Activated naive CD4-positive, alpha-beta T cell (primary cell): ENCODE measurements at places on chromosomes 16 and 17.

DNA sequence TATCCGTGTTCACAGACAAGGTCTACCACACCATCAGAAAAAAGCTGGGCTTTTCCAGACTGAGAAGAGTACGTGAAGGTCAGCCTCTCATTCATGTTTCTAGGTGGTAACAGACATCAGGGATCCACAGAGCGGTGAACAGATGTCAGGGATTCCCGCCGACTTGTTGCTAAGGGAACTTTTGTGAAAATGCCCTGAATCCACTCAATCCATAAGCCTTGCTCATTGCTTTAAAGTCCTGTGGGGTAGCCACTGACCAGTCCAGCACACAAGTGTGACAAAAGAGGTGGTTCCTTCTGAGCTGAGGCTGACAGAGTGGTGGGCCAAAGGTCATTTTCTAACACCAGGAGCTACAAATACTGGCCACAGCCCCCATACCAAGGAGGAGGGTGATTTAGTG is 5.9 kb downstream of the GAS7 start:
- DNase-seq: no peak

DNA sequence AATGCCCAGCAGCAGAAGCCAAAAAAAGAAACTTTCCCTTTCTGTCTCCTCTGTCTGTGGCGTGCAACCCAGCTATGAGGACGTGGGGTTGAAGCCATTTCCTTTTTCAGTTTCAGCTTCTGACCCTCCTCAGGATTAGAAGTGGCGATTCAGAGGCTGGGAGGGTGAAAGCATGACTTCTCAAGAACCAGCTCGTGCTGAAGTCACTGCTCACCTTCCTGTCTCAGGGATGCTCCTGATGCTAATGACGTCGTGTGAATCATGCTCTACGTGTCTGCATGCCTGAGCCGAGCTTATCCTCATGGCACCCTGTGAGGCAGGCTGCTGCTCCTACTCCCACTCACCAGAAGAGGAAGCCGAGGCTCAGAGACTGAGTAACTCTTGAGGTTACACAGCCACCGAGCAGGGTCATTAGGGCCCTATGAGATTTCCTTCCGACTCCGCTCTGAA is 5.7 kb upstream of the LPO start:
- no peak for DNase-seq

DNA sequence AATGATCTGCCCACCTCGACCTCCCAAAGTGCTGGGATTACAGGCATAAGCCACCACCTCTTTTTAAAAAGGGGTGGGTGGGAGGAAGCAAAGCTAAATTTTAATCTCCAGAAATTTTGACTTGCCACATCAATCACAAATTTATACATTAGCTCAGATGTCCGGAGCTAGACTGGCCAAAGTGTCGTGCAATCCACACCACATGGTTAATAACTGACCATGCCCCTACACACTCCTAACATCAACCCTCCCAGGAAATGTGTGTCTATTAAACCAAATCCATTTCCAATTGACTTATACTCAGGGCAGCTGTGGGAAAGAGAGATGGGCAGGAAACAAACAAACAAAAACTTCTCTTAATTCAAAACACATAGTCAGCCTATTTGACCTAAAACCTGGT is 29.9 kb downstream of the SMURF2 start:
- DNase-seq: no peak

- no peak for DNase-seq
These were observed 3.5 kb downstream of the PIPOX start for GRCh38 chr17:29046473-29046839.

DNA sequence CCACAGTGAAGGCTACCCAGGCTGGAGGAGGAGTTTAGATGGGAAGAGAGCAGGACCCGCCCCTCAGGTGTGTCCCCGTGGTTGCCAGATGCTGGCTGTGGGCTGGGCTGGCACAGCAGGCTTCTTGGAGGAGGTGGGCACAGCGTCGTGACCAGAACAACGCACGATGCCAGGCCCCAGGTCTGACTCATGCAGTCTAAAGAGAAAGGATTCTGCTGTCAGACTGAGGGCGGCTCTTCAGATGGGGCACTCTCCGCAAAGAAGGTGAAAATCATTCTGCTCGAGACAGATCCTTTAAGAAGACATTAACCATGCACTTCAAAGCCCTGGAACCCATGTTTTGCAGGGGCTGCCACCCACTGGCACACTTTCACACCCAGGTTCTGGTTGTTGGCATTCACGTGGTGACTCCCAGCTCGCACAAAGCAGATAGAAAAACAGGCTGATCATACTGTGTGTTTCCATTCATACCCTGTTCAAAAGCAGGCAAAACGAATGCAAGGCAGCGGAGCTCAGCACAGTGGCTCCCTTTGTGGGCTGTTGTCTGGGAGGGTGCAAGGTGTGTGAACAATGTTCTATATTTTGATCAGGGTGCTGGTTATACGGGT is 19.0 kb downstream of the CACNG4 start:
- no peak for DNase-seq

DNA sequence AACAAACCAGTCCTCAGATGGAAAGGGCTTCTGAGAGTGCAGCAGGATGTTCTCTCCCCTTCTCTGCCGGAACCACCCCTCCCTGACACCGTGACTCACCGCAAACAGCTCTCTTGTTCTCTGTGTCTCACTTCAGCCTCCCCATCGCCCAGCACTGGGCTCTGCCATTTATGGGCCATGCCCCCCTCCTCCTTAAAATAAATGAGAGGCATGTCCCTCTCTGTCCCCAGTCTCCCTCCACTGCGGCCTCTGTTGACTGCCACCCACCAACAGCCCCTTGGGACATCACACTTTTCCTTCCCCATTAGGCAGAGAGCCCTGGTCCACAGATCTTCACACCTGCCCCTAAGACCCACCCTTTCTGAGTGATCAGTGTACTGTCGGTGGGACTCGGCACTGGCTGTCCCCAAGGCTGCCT is 6.3 kb downstream of the CCDC102A start:
- DNase-seq: no peak

DNA sequence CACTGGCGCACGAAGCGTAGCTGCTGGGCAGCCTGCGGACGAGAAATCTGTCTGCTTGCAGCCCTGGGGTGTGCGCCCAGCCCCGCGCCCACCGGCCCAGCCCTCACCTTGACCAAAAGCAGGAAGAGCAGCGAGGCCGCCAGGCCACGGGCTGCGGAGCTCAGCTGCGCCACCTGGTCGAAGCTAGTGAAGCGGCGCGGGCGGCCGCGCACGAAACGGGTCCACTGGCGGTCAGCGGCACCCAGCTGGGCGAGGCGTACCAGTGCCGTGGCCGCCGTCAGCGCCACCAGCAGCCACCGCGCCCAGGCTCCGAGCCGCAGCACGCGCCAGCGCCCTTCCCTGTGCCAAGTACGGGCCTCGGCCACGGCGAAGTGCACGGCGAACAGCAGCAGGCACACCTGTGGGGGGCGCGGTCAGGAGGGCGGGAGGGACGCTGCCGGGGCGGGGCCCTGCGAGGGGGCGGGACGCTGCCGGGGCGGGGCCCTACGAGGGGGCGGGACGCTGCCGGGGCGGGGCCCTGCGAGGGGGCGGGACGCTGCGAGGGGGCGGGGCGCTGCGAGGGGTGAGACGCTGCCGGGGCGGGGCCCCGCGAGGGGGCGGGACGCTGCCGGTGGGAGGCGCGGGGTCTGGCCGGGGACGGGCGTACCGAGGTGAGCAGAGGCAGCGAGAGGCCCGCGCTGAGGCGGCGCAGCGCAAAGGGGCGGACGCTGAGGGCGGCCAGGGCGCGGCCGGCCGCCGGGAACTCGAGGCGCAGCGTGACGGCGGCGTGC is 43.2 kb downstream of the TSC2 start:
- no peak for DNase-seq

DNA sequence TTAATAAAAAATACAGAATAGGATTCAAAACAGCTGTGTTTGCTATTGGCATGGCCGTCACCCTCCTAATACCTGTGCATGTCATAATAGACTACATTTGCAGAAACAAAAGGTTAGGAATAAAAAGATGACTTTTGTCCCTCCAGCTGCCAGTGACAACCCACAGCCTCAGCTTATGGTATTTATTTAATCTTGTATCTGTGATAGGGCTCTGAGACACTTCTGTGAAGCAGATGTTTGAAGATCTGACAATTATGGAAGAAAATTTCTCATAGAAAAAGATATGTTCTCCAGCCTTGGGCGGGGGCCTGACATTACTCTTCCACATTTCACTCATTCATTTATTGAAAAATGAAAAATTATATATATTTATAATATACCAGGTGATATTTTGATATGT is 62.2 kb downstream of the PITPNC1 start:
- DNase-seq: no peak

GRCh38 chr17:7403727-7403976 is 245 bp downstream of the TMEM256 start:
- no peak for DNase-seq

GRCh38 chr16:88454523-88454947 is 1.5 kb downstream of the ZFPM1 start:
- no peak for DNase-seq

DNA sequence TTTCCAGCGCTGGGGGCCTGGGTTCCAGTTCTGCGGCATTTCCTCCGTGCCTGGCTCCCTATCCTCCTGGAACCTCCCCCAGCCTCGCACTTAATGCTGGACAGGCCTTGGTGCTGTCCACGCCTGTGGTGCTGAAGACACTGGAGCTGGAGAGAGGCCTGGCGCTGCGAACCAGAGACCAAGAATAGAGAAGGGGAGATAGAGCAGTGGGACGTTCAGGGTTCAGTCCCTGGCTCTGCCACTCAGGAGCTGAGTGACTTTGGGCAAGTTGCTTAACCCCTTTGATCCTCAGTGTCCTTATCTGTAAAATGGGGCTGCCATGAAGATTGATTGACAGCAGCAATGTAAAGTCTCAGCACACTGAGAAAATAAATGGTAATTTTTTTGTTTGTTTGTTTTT is 11.9 kb downstream of the SBK1 start:
- DNase-seq: no peak

GRCh38 chr16:66904428-66904845 is 14.2 kb downstream of the CDH16 start:
- no peak for DNase-seq

- DNase-seq: no peak
These were observed 32.8 kb downstream of the GLG1 start for GRCh38 chr16:74574146-74574545.

DNA sequence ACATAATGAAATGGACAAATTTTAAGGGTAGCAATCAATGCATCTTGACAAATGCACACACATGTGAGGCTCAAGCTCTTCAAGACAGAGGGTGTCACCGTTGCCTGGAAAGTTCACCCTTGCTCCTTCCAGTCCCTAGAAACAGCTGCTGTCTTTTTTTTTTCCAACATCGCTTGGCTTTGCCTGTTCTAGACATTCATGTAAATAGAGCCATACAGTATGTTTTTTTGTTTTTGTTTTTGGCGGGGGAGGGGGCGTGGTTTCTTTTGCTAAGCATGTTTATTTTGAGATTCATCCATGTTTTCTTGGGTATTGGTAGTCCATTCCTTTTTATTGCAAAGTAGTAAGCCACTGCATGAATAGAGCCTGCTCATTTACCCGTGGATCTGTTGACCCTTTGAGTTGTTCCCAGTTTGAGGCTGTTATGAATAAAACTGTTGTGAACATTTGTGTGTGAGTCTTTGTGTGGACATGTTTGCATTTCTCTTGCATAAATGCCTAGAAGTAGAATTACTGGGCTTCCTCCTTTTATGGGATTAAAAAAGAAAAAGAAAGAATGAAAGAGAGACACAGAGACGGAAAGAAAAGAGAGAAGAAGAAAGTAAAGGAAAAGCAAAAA is 78.4 kb downstream of the NT5M start:
- no peak for DNase-seq

DNA sequence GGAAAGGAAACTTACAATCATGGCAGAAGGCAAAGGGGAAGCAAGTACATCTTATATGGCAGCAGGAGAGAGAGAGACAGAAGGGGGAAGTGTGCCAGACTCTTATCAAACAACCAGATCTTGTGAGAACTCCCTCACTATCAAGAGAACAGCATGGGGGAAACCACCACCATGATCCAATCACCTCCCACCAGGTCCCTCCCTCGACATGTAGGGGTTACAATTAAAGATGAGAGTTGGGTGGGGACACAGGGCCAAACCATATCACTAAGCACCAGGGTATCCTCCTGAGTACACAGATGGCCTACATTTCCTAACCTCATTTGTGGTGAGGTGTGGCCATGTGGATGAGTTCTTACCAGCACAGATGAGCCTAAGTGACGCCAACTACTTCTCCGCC is 348.6 kb upstream of the ZFHX3 start:
- no peak for DNase-seq

DNA sequence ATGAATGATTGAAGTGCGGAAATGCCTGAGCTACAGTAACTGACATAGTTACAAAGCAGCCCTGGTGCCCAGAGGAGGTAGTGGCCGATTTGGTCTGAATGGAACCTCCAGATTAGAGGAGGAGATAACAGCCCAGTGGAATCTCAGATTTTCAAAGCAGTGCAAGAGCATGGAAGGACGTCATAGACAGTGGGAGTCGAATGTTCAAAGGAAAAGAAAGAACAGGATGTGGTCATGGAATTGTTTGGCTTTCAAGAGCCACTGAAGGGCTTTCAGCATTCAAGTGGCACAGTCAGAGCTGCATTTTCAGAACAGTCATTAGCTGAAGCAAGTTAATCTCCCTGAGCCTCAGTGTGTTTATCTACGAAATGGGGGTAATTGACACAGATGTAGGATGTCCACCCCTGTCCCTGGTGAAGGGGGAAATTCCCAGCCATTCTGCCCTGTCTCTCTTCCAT is 104.6 kb upstream of the CACNG3 start:
- DNase-seq: no peak

- DNase-seq: no peak
These were observed 2.0 kb downstream of the HOXB8 start for GRCh38 chr17:48612854-48613691.

DNA sequence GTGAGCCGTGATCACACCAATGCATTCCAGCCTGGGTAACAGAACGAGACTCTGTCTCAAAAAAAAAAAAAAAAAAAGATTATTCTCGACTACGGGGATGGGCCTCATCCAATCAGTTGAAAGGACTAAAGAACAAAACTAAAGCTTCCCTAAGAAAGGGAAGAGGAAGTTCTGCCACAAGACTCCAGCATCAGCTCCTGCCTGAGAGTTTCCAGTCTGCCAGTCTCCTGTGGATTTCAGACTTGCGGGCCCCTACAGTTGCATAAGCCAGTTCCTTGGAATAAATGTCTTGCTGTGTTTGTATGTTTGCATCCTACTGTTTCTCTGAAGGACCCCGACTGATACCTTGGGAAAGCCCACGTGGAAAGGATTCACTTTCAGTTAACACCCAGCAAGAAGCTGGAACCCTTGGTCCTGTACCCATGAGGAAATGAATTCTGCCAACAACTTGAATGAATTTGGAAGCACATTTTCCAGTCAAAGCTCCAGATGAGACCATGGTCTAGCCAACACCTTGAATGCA is 26.3 kb upstream of the FZD2 start:
- DNase-seq: no peak
